ENCODE measurements at places on chromosomes 5 and 9. TPM values are rescaled to one million over a fixed set of nuclear protein-coding genes. Genes with fewer than 3 reads are reported as not detected.

DNA sequence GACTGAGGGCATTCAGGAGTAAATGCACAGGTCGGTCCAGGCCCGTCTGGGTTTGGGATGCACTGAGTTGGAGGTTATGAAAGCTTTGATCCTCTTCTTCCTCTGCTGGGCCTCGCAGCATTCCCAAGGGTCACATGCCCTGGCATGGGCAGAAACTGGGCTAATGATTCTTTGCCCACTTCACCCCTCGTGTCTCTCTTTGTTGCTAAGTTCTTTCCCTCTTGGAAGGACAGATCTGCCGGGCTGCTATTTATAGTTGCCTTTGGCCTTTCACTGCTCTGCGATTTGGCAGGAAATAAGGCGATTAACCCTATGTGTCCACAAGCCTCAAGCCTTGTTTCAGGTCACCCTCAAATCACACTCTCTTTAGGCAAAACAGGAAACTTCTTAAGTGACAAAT, 66.9 kb downstream of the ENTREP1 start:
- DNase-seq = no peak

GRCh38 chr5:103505581-103506305, 56.8 kb downstream of the NUDT12 start:
- no peak for DNase-seq

The PITX1 gene
- polyA plus RNA-seq = not detected

DNA sequence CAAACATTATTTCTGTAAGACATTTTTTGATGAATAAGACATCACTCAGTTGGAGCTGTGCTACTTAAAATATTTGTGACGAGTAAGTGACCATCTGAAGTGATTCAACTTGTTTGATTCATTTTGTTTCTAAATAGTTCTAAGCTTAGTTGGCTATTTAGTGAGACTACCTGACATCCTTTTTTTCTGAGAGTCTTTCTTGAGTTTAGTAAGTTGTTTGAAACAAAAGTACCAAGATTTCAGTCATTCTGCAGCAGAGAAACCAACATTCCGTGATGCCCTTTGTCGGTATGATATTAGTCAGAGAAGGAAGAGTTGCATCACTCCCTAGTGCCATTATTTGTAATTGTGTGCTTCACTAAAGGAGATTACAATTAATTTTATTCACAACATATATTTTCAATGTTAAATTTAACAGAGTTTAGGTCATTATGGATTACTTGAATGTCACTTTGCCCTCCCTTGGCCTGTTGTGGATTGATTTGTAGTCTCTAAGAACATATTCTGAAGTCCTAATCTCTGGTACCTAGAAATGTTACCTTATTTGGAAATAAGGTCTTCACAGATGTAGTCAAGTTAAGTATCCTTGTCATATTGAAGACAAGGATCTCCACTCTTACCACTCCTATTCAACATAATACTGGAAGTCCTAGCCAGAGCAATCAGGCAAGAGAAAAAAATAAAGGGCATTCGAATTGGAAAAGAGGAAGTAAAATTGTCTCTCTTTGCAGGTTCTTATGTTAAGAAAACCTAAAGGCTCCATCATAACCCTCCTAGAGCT, 212.2 kb downstream of the PCSK1 start:
- no peak for DNase-seq

- DNase-seq = no peak
Measured at GRCh38 chr5:80466669-80467485, 21.0 kb upstream of the FAM151B start.

DNA sequence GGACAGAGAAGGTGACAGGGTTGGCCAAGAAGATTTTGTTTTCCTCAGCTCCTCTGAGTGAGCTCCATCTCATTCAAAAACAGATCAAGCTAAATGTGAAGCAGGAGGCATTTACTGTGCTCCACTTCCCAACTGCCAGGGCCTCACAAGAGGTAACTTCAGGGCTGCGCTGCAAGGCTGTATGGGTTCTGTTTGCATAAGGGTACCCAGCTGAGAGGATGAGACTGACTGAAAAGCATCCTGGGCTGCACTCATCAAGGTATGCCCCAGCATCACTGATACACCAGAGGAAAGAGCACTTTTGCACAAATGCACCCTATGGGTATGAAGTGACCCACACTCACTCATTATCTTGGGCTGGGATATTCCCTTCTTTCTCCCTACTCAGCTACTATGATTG, 316.2 kb upstream of the HAPLN1 start:
- no peak for DNase-seq

DNA sequence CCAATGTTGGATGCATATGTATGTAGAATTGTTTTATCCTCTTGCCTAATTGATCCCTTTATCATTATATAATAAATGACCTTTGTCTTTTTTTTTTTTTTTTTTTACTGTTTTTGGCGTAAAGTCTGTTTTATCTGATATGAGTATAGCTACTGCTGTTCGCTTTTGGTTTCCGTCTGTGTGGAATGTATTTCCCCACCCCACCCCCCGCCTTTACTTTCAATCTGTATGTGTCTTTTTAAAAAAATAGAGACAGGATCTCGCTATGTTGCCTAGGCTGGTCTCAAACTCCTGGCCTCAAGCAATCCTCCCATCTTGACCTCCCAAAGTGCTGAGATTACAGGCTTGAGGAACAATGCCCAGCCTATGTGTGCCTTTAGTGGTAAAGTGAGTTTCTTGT, 11.3 kb downstream of the AHRR start:
- no peak for DNase-seq

GRCh38 chr9:95075700-95076099, 241.8 kb downstream of the FANCC start:
- no peak for DNase-seq

GRCh38 chr5:50963971-50964745, 297.7 kb downstream of the PARP8 start:
- no peak for DNase-seq

GRCh38 chr9:99591770-99592169, 229.9 kb upstream of the NR4A3 start:
- DNase-seq = no peak

GRCh38 chr5:151628112-151628823, 37.1 kb upstream of the FAT2 start:
- DNase-seq = no peak

- no peak for DNase-seq
Measured at GRCh38 chr5:84092738-84093137, 291.9 kb downstream of the EDIL3 start.

DNA sequence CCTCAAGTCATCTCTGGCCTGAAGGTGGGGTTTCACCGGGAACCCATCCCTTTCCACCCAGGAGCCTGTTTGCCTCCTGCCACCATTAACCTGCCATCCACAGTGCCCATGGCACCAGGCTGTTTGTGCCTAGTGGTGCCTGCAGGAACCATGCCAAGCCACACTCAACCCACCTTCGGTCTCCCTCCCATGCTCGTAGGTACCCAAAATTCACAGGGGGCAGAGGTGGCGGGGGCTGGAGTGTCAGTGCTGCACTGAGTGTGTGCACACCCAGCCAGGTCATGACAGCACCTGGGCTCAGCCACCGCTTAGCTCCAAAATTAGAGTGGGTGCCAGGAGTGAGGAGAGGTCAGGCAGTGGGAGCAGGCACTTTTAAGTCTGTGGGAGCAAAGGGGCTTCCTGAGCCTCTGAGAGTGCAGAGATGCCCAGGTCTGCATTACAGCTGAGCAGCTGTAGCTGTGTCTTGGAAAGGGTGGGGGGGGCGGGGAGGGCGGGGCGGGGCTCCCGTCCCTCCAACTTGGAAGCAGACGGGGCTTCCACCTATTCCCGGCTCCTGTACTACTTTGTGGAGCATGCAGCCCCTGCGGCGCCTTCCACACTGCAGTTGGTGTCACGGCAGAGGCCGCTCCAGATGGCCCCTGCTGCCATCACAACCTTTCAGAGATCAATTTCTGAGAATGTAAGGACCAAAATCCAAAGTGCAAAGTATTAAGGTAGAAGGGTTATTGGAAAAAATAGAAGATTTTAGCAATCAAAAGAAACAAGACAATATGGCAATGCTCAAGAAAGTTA, 2396.8 kb upstream of the C9orf72 start:
- DNase-seq = no peak

- no peak for DNase-seq
Measured at GRCh38 chr9:36584620-36585460, 12.1 kb downstream of the MELK start.

The SH3RF2 gene
- 4.8 TPM for polyA plus RNA-seq

GRCh38 chr5:110784901-110785300, 46.1 kb downstream of the SLC25A46 start:
- DNase-seq = no peak

The PPP2R2B gene
- polyA plus RNA-seq = 13.8 TPM

DNA sequence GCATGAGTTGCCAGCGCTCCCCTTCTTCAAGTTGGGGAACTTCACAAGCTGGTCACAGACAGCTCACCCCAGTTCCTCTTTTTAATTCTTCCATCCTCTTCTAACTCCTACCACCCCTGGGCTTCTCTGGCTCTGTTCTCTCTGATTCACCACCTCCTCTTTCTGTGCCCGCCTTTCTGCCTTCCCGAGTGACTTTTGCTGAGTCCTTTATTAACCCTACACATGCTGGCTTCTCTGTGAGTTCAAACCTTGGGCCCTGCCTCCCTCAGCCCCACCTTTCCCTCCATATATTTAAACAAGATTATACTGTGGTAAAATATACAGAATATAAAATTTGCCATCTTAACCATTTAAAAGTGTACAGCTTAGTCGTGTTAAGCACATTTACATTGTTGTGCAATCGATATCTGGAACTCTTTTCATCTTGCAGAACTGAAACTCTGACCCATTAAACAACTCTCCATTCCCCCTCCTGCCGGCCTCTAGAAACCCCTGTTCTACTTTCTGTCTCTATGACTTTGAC, 32.0 kb downstream of the SLC46A2 start:
- no peak for DNase-seq

- no peak for DNase-seq
Measured at GRCh38 chr9:87567571-87567970, 69.9 kb downstream of the DAPK1 start.

DNA sequence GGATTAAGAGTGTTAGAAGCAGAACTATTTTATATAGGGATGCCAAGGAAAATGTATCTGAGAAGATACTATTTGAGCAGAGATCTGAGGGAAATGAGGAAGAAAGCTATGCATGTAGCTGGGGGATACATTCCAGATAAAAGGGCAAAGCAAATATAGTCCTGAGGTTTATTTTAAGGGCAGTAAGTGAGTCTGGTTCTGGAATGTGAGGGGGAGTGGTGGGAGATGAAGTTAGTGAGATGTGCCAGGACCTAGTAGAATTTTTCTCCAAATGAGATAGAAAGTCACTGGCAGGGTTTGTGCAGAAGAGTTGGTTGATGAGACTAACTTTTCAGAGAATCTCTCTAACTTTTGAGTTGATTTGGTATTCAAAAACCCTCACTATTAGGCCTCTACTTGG, 374.7 kb downstream of the ADGRV1 start:
- no peak for DNase-seq

The ACTBL2 gene
- polyA plus RNA-seq = not detected

The MARCOL gene
- not detected for polyA plus RNA-seq

The DPYSL3 gene
- polyA plus RNA-seq = 37.1 TPM

- DNase-seq = no peak
Measured at GRCh38 chr9:113763429-113763828, 112.7 kb upstream of the ZNF618 start.

The SLC12A7 gene
- polyA plus RNA-seq = 31.7 TPM

- DNase-seq = no peak
Measured at GRCh38 chr9:132164604-132165362, 2.9 kb downstream of the NTNG2 start.

GRCh38 chr5:79011219-79011836, 26.2 kb upstream of the ARSB start:
- no peak for DNase-seq

- DNase-seq = no peak
Measured at GRCh38 chr9:90697808-90698207, 55.2 kb upstream of the DIRAS2 start.

DNA sequence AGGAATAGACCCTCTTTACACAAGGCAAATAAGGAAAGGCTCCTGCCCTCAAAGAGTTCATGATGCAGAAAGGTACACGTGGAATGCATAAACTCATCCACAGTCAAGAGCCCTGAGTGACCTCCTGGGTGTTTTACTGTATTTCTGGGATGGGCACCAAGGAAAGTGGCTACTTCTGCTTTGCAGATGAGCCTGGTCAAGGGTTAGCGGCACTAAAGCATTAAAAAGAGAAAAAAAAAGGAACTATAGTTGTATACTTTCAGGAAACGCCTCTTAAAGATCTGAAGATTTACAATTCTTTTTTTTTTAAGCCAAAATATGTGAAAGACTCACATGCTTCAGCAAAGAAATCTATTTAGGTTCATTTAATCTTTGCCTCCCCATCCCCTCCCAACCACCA, 366.2 kb upstream of the PDE4D start:
- no peak for DNase-seq

The AMBP gene
- polyA plus RNA-seq = 0.83 TPM

The SPATA31A3 gene
- polyA plus RNA-seq = not detected

DNA sequence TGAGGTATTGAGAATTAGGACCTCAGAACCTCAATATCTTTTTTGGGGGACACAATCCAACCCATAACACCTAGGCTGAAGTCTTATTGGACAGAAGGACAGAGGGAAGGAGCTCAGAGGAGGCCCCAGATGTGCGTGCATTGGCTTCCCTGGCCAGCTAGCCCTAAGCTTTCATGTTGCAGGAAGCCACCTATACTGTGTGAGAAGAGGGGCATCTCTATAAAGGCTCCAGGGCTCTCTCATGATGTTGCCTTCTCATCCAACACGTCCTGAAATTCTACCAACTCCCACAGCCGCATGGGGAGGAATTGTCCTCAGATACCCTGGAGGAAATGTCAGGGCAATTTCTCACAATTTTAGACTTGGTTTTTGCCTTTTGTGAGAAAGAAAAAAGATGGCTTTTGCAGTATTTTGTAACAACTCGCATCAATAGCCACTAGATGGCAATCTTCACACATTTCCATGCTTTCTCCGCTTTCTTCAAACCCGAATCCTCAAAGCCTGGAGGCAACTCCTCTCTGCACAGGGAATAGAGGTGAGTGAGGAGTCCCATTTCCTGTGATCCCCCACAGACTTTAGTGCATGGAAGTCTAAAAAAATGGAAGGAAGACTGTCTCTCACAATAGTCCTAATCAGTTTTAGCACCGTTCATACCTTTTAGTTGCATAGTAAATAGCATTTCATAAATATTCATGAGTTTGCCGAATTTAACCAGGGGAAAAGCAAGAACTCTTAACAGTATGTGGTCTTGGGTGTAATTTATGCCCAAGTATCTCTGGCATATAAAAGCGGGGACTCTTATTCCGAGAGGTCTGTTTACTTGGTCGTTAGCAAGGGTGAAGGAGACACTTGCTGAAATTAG, 7.4 kb upstream of the PPP3R2 start:
- peak; percentile 31 for DNase-seq

The TRIM7 gene
- polyA plus RNA-seq = 0.31 TPM

- no peak for DNase-seq
Measured at GRCh38 chr5:177434437-177434836, 8.0 kb downstream of the GRK6 start.

- DNase-seq = no peak
Measured at GRCh38 chr5:176391999-176392398, 3.4 kb downstream of the HIGD2A start.

DNA sequence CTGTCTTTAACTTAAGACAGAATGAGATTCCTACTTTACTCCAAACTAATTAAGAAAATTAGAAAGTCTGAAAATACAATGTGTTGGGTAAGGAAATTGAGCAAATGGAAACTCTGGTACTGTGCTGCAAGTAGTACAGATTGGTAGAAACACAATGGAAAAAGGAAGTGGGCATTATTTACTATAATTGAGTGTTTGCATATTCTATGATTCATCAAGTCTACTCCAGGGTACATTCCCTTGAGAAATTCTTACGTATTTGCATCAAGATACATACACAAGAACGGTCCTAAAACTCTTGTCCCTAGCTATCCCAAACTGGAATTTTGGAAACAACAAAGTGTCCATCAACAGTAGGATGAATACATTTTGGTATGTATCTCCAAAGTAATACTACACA, 123.5 kb upstream of the TARS1 start:
- DNase-seq = no peak

The CEP120 gene
- polyA plus RNA-seq = 21.6 TPM

All from right renal cortex interstitium (tissue), 3 donors.